ENCODE measurements at places on chromosomes 12 and 14.

- DNase-seq, result no peak
Observed at GRCh38 chr12:132117558-132117875, 26.6 kb downstream of the DDX51 start.

- no peak for DNase-seq
Observed at GRCh38 chr14:49366416-49366815, 219.8 kb downstream of the RPS29 start.

- DNase-seq, result peak; percentile 16
Observed at GRCh38 chr12:107684990-107685359, 624 bp upstream of the PWP1 start.

- DNase-seq, result no peak
Observed at GRCh38 chr14:52446355-52446754, 106.0 kb downstream of the TXNDC16 start.

GRCh38 chr14:91834571-91834970, 32.8 kb downstream of the TC2N start:
- no peak for DNase-seq

- DNase-seq, result peak; percentile 80
Observed at GRCh38 chr14:67934087-67934486, 114.5 kb downstream of the RAD51B start.

GRCh38 chr12:132343294-132344004, 14.1 kb upstream of the GALNT9 start:
- DNase-seq, result no peak

DNA sequence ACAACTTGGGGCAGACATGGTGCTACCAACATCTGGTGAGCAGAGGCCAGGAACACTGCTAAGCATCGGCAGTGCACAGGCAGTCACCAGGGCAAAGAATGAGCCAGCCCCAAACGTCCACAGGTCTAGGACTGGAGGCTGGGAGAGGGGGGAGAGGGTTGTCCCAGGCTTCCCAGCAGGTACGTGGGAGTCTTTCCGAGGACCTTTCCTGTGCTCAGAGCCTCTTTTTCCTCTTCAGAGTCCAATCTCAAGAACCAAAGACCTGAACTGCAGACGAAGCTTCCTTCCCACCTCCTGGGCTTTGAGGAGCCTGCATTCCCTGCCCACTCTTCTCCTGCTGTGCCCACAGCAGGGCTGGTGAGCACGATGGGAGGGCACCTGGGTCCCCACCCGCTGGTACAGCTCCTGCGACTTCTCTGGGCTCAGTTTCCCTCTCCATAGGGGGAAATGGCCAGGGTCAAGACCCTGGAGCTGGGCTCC, 48.7 kb downstream of the DLK1 start:
- no peak for DNase-seq

DNA sequence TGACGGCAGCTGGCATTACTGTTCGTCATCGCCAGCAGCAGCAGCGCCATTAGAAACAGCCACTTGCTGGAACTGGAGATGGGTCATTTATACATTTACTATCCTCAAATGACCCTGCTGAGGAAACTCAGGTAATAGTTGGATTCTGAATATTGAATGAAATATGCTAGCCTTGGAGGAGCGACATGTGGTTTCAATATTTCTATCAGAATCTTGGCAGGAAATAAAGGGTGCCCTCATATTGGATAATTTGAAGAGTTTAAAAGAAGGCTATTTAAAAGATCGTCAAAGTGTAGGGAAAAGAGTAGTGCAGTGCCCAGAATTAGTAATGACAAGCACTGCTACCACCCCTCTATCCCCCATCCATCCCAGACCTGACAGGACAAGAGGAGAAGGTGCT, 109.6 kb upstream of the CPM start:
- no peak for DNase-seq

DNA sequence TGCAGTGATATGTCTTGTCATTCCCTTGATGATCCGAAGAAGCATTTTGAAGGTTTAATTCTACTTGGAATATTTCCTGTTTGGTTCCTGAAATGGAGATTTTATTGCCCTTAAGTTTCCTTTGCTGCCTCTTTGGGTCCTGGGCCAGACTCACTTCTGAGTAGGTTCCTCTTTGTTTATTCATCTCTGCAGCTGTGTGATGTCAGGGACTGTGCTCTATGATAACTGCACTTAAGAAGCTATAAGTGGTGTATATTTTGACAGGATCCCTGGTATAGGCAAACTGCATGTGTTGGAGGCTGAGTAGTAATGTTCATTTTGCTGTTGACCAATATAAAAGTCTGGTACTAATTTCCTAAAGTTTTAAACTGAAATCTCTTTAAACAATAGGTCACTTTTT, at the start of gene KLRC4:
TSS of gene KLRC4 (minus strand) at position 366 of the 400 bp plus-strand sequence. CDS start at position 184, 182 bp downstream.
- DNase-seq, result no peak

GRCh38 chr12:12518919-12519318, 43.7 kb downstream of the DUSP16 start:
- peak; percentile 21 for DNase-seq

DNA sequence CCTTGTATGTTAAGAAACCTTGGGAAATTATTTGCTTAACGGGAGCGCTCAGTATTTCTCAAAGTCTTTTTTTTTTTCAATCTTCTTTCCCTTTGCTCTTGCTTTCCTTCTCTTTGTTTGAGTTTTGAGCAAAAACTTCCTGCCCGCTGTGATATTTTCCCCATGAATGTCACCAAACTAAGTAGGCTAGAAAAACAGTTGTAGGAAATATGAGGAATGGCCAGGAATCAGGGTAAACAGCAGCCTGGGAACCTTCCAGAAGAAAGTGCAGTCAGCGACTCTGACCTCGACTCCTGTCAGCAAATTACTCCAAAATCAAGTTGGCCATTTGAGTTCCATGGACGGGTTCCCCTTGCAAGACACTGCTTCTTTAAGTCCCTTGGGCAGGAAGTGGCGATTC, 11.6 kb upstream of the RFLNA start:
- DNase-seq, result no peak

DNA sequence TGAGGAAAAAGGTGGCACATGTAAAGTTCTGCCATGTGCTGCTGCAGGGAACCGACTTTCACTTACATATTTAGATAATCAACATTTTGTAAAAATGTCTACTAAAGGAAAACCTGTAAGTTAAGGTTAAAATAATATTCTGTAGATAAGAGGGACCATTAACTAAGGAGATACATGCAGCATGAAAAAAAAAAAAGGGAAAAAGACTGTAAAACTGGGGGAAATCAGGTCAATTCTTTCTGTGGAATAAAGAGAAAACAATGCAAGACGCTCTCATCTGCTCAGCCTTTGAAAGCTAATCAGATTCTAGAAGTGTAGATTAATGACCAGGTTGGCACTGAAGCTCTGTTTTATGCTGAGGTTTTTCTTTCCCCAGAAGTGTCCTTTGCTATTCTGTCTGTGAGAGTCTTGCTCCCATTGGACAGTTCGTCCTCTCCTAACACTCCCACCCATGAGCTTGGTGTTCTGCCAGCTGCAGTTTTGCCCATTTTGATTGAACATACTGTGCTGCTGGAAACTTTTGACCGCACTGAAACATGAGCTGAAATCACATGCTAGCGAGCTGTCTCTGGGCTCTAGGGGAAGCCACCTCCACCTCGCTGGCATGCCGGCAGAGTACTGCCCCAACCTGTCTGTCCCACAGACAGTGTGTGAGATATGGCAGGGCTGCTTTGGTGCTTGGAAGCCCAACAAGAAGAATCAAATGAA, 39.7 kb downstream of the PPTC7 start:
- DNase-seq, result peak; percentile 40

- DNase-seq, result no peak
Observed at GRCh38 chr12:61998791-61999190, 261.4 kb upstream of the USP15 start.

DNA sequence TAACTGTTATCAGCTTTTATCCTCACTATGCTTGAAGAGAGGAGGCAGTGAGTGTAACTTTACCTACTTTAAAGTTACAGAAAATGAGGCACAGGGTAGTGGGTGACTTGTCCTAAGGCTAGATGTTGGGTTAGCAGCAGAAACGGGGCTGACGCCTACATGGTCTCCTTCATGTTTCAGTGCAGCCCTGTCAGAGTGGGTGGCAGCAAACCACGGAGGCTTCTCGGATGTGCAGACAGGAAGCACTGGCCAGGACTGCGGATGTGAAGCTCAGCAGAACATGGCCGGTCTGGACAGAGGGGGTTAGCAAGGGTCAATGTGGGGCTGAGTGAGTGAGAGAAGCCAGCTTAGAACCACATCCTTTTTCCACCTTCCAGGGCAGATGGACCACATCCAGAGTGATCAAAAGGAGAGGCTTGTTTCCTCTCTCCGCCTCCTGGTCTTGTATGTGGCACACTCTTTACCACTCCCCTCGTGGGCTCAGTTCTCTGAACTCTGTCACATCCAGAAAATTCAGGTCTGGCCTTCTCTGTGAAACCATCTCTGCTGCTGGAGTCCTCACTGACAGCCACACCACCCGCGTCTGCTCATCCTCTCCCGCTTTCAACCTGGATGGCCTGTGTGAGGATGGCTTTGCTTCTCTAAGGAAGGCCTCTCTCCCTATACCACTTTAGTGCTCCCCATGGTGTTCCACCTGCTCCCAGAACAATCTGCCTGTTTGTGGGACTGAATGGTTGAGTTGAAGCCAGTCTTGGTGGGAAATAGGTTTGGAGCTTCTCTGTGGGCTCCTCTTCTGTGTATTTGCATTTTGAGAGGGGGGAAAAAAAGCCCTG, 14.1 kb downstream of the SUSD6 start:
- DNase-seq, result no peak

DNA sequence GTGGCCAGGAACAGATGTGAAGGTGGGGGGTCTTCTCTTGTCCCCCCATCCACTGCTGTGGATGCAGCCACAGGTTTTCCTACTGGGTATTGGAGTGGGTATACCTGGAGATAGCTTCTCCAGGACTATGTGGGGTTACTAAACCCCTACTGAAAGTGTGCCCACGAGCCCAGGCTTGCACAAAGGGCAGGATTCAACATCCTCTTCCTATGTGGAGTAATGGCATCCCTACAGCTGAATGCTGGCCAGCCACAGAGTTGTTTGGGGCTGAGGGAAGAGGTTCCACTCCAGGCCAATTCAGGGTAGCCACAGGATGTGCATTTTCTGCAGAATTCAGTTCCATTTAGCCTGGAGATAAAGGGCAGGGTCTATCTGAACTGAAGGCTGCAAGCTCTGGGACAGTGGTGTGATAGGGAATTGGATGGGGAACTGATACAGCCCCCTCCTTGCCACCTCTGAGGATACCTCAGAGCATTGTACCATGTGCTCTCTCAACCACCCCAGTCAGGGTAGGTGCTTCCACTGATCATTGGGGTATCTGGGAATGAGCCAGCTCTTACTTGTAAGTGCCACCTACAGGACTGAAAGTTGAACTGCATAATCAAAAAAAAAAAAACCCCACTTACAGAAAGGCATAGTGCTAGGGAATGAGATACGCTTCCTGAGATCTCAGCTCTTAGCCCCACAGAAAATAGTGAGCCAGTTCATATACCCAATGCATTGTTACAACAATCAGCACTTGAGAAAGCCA, 187.1 kb downstream of the KITLG start:
- no peak for DNase-seq

GRCh38 chr12:75489187-75489586, 8.6 kb downstream of the GLIPR1 start:
- DNase-seq, result no peak

- no peak for DNase-seq
Observed at GRCh38 chr12:17438141-17438540, 651.9 kb downstream of the RERGL start.

DNA sequence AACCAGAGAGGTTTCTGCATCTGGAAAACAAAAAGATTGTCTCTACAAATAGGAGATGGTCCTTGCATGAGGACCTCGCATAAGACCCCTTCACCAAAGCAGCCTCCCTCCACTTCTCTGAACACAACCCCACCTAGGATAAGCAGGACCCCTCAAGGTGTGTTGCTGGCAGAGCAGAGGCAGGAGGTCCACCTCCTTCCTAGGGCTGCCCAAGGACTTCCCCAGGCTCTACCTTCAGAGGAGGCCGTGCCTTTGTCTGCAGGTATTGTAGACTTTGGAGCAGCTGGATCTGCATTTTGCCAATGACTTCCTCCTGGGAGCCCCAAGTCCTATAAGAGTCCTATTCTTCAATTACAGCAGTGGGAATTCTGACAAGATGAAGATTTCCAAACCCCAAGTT, 67.3 kb upstream of the TSPAN11 start:
- no peak for DNase-seq

DNA sequence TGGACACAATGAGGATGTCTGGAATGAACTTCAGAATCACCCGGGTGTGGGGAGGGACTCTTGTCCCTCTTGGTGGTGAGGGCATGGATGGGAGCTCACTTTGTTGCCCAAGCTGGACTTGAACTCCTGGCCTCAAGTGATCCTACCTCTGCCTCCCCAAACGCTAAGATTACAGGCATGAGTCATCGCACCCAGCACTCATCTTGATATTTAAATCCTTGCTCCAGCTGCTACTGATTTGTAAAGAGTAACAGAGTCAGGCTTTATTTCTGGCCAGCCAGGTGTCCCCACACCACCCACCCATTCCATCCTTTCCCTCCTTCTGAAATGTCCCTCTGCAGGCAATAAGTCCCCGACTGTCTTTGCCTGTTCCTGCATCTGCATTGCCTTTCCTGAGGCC, 4.9 kb downstream of the DDX54 start:
- no peak for DNase-seq

DNA sequence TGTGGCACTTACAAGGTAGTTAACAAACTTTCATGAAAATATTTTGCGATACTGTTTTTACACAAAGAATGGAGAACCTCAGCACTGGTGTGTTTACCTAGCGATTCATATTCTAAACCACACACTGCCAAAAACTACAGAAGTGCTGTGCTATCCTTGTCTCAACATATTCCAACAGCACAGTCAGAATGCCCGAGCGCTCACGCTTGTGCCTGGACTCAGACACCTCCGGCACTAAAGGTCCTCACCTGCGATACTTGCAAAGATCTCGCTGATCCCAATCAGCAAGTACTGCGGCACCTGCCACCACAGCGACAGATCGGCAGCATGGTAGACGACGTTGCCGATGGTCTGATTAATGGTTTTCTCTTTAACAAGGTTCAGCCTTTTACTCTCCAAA, 23.2 kb downstream of the SLC15A4 start:
- DNase-seq, result no peak

DNA sequence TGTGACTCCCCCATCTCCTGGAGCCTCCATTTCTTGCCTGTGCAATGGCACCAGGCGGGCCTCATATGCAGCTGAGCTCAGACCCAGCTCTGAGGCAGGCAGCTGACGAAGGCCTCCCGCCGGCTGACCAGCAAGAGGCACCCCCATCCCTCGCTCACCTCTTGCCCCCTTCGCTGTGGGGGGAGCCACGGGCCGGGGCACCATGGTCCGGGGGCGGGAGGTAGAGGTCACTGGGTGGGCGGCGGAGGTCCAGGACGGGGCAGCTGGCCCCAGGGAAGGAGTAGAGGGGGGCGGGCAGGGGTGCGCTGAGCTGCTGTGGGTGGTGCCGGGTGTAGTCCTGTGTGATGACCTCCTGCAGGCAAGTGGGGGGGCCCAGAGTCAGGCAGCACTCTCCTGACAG, 39.4 kb downstream of the RFLNA start:
- no peak for DNase-seq

Data from fibroblast of skin of abdomen (primary cell).